ENCODE measurements at places on chromosomes 7 and 10.

GRCh38 chr7:157432541-157432956 lies 95.7 kb downstream of the DNAJB6 start:
- no peak for DNase-seq

- DNase-seq, result no peak
These were observed 182.2 kb downstream of the GNAI1 start for GRCh38 chr7:80316811-80317210.

DNA sequence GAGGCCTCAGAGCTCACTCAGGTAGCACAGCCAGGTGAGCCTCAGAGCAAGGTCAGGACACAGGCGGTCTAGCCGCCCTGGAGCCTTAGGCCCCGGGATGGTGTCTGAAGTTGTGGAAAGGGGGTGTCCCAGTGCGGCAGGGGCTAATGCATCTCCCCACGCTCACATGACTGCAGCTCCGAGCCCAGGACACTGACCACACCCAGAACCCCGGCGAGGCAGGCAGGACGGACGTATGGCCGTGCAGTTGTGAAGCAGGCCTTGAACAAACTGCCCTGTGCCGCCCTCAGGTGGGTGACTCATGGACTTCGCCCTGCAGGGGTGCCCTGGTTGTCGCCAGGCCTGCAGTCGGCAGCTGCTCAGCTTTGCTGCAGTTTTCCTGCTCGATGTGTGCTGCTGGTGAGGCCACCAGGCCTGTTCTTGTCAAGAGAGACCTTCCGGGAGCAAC lies 5.0 kb upstream of the PRKAR1B start:
- DNase-seq, result no peak

DNA sequence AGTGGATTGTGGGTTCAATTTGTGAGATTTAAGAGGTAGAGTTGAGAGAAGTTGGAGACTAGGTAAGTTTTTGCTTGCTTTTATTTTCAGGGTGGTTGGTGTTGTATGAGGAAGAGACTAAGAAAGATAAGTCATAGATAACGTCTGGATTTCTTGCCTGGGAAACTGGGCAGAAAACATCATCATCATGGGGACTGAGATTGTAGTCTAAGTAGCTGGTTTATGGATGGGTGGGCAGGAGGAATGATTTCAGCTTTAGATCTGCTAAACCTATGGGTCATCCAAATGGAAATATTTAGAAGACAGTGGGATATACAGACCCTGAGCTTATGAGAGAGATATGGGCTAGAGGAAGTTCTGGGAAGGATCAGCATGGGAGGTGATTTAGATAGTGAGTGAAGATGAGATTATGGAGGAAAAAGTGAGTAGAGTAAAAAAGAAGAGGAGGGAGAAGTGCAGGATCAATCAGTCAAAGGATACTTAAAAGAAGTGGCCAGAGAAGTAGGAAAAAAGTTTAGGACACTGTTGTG lies 169.8 kb downstream of the WNT2 start:
- DNase-seq, result no peak

DNA sequence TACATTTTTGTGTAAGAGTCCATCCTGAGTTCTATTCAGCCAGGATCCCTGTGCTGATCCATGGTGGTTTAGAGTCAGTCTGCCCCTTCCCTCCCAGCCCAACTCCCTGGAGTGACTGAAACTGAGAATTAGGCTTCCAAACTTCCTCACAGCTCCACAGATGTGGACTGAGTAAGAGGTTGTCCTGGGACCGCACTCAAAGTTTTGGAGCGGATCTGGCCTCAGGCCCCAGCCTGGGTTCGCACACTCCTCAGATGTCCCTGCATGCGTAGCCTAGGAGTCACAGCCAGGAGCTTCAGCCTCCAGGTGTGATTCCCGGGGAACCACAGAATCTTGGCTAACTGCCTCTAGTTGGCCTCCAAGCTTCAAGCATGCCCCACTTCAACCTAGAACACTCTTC lies 218.1 kb downstream of the C7orf25 start:
- no peak for DNase-seq

Data from activated naive CD8-positive, alpha-beta T cell treated with anti-CD3 and anti-CD28 coated beads, Interleukin-2, amount 50 U/mL, for 16 hours (primary cell).